Glutamatergic neuron (in vitro differentiated cells): ENCODE measurements at places on chromosomes 5 and 9.

- DNase-seq, result no peak
These were observed 27.2 kb downstream of the SCAMP1 start for GRCh38 chr5:78387468-78388153.

GRCh38 chr5:176371621-176372539, 6.6 kb downstream of the ARL10 start:
- no peak for DNase-seq

DNA sequence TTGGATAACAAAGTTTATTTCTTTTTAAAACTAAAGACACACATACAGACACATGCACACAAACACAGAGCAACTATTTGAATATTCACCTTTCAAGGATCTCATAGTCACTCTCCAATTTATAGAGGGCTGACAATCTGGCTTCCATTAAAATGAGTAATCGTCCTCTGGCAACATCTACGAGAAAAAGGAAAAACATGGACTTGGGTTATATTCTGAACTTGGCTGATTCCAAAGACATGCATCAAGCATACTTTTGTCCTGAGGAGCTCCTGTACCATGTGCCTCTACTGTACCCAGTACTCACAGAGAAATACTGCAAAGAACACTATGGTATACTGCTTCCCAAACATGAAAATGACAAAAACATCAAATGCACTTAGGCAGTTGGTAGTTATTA, 15.4 kb downstream of the IARS1 start:
- DNase-seq, result no peak

- peak; percentile 18 for DNase-seq
These were observed 17.7 kb downstream of the NINJ1 start for GRCh38 chr9:93116072-93116961.

- no peak for DNase-seq
These were observed 106.0 kb downstream of the ENC1 start for GRCh38 chr5:74534397-74535129.

GRCh38 chr9:21434202-21435014, 5.8 kb upstream of the IFNA1 start:
- no peak for DNase-seq

DNA sequence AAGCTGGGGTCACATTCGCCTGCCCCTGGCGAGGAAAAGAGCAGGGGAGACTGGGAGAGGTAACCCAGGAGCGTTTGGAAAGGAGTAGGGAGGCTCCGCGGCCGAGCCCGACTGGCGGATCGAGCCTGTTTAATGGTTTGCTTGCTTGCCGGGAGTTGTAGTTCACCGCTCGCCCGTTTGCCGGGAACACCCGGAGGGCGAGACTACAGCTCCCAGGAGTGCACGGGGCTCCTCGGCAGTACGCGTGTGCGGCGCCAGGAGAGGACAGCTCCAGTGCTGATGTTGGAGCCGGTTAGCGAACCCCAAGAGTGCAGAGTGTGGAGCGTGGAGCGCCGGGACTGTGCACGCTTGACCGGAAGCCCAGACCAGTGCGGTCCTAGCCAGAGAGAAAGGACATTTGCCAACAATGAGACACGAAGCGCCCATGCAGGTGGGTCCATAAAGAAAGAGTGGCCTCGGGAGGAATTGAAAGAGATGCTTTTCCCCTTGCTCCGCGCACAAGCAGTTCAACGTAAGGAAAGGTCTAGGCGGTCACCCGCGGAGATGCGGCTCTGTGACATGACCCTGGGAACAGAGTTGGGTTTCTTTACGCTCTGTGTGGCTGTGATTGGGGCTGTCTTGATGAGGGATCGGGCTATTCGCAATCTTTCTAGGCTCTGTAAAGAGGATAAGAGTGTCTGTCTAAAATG, at the start of gene RAB3C:
Gene RAB3C, plus strand, starts transcription at position 273 of the 689 bp plus-strand sequence. Its CDS starts 134 bp downstream, at position 407.
- DNase-seq, result peak; percentile 95

- no peak for DNase-seq
These were observed 36.3 kb downstream of the SPATA31D1 start for GRCh38 chr9:82024908-82025307.

- DNase-seq, result peak; percentile 33
These were observed 30.1 kb downstream of the PTPA start for GRCh38 chr9:129141066-129142041.

DNA sequence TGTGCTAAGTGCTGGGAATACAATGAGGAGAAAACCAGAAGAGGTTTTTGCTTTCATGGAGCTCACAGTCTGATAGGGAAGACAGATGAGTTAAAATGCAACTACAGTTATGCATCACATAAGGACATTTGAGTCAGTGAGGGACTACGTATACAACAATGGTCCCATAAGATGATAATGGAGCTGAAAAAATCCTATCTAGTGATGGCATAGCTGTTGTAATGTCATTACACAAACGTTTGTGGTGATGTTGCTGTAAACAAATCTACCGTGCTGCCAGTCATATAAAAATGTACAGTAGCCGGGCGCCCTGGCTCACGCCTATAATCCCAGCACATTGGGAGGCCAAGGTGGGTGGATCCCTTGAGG, 110.1 kb upstream of the RAD23B start:
- DNase-seq, result no peak

DNA sequence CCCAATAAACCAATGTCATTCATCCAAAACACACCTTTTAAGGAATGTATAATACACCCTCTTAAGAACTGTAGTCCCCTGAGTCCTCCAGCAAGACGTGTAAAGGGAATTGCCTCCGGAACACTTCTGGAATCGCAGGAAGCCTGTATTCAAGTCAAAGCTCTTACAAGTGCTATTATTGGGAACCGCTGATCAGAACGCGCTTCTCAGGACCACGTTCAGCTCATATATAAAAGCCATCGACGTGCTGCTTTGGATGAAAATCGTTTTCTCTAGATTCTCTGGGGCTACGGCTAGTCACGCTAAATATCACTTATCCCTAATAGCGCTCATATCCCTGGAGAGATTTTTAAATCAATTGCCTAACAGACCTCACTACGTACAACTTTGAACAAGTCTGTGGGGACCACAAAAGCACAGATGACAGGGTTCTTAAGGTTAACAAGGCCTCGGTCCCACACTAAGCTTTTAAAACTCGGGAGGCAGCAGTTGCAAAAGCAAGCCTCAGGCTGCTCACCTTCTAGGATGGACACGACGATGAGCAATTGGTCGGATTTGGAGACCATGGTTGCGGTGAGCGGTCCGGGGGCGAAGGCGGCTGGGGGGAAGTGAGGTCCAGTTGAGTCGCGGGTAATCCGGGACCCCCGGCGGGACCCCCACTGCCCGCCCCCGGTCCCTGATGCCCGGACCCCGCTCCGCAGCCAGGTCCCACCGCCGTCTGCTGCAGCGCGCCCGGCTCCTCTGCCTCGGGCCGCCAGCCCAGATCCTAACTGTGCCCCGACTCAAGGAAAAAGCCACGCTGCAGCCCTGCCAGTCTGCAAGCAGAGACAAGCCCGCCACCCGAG, 548 bp downstream of the CEP120 start:
- DNase-seq, result no peak

- no peak for DNase-seq
These were observed 148.6 kb upstream of the ELL2 start for GRCh38 chr5:96110300-96110699.

- DNase-seq, result peak; percentile 18
These were observed 10.7 kb upstream of the STK32A start for GRCh38 chr5:147223948-147224791.

DNA sequence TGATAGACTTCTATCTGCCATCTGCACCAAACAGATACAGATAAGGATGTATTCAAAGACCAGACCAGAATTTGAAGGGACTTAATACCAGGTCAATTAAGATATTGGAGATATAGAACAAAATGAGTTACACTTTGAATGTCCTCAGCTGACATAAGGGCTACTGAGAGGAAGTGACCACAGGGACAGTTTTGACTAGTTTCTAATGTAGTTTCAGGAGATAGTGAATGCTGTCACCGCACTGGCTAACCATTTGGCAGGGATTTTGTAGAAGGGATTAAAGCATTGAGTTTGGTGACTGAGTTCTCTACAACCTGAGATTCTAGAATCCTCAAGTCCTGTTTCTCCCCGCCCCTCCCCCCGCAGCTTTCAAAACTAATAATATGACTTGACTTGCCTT, 22.7 kb downstream of the CCNH start:
- DNase-seq, result no peak

DNA sequence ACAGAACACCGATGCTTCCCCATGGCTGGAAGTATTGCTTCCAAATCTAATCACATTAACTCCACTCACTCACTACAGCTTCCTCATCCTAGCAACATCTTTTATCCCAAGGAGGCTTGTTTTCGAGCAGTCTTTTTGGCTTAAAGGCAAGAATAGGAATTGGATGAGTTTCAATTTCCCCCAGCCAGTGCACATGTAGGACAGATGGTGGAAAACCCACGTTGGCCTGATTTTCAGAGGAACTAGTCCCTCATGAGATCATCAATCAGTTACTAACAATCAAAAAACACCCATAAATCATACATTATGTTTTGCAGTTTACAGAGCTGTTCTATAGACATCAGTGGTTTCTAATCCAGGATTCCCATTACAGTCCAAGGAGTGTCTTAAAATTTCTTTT, 48.5 kb upstream of the AGXT2 start:
- no peak for DNase-seq

DNA sequence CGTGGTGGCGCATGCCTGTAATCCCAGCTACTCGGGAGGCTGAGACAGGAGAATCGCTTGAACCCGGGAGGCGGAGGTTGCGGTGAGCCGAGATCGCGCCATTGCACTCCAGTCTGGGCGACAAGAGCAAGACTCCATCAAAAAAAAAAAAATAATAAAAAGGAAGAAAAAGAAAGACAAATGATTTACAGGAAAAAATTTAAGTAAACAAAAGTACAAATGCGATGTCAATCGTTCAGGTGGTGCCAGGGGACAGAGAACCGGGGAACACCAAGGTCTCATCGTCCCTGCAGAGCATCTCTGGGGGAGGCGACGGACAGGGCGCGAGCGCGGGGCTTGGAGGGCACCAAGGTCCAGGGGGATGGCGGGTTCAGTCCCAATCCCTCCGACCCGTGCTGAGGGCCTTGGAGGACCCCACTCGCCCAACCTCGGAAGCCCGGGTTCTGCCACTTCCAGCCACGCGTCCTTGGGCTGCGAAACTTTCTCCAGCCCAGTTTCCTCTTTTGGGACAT, 607 bp upstream of the HNRNPAB start:
- DNase-seq, result peak; percentile 31

GRCh38 chr5:51172903-51173626, 210.2 kb upstream of the ISL1 start:
- DNase-seq, result peak; percentile 74

GRCh38 chr5:6634788-6635430, 1.7 kb downstream of the SRD5A1 start:
- no peak for DNase-seq

GRCh38 chr5:153658606-153659005, 168.1 kb downstream of the GRIA1 start:
- no peak for DNase-seq

GRCh38 chr9:114060711-114061110, 17.4 kb downstream of the AMBP start:
- DNase-seq, result no peak

GRCh38 chr5:54793468-54794134, 191.8 kb downstream of the ESM1 start:
- DNase-seq, result no peak
